ENCODE measurements at places on chromosomes 13 and 19. TPM values are rescaled to one million over a fixed set of nuclear protein-coding genes. Genes with fewer than 3 reads are reported as not detected.
A peak's percentile ranks its signal among the peaks of the same experiment; 100 is the strongest.

- DNase-seq = no peak
Measured at GRCh38 chr13:100855151-100855550, 180.6 kb upstream of the TMTC4 start.

GRCh38 chr19:54952591-54953344, 5.4 kb upstream of the NLRP7 start:
- DNase-seq = no peak

- DNase-seq = no peak
Measured at GRCh38 chr19:4704317-4704673, 19.3 kb downstream of the DPP9 start.

Gene RPL13A
- total RNA-seq = 2,538 TPM

Gene IL17D
- total RNA-seq = 3.8 TPM

GRCh38 chr13:91660076-91660415, 261.6 kb downstream of the GPC5 start:
- DNase-seq = no peak

Gene ZNF324B
- total RNA-seq = 8.7 TPM

DNA sequence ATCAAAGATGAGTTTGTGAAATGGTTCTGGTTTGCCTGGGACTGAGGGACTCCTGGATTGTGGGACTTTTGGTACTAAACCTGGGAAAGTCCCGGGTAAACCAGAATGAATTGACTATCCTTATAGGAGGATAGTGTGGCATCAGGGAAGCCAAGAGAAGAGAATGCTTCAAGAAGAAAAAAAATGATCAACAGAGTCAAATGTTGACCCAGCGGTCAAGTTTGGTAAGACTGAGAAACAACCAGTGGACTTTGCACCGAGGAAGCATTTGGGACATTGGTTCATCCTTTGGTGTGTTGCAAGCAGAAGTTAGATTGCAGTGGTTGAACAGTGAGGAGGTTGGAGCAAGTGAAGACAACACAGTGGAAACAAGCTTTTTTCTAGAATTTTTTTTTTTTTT, 33.5 kb downstream of the CLEC17A start:
- no peak for DNase-seq

- no peak for DNase-seq
Measured at GRCh38 chr19:27673986-27674385, 1539.0 kb downstream of the UQCRFS1 start.

DNA sequence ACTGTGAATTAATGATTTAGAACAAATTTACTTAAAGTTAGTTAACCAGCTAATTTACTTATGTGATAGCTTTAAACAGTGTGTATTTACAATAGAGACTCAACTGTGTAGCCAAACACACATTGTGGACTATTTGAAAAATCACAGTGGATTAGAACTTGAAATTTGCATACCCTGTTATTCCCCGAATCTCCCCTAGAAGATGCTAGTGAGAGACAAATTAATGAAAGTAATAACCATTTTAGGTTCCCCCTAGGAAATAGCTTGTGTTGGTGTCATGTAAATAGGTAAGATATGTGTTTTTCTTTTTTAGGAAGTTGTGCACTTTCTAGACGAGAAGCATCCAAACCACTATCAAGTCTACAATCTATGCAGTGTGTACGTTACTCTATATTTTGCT, 98.5 kb downstream of the C1QTNF9 start:
- no peak for DNase-seq

Gene PDE4C
- total RNA-seq = 1.6 TPM

DNA sequence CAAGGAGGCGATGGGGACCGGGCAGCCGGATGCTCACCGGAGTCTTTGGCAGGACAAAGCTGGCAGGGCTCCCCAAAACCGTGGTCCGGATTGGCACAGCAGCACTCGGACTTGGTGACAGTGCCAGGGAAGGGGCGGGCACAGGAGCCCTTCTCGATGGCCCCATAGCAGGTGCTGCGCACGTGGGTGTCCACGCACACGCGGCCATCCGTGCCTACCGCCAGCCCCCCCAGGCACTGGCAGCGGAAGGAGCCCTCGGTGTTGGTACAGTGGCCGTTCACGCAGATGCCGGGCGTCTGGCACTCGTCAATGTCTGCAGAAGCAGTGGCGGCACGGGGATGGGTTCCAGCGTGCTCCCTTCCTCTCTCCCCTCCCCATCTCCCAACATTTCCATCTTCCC, 17.9 kb downstream of the FBN3 start:
- DNase-seq = no peak

GRCh38 chr13:20901668-20902437, 693 bp downstream of the XPO4 start:
- DNase-seq = peak; percentile 65

Gene NKPD1
- total RNA-seq = 0.06 TPM

DNA sequence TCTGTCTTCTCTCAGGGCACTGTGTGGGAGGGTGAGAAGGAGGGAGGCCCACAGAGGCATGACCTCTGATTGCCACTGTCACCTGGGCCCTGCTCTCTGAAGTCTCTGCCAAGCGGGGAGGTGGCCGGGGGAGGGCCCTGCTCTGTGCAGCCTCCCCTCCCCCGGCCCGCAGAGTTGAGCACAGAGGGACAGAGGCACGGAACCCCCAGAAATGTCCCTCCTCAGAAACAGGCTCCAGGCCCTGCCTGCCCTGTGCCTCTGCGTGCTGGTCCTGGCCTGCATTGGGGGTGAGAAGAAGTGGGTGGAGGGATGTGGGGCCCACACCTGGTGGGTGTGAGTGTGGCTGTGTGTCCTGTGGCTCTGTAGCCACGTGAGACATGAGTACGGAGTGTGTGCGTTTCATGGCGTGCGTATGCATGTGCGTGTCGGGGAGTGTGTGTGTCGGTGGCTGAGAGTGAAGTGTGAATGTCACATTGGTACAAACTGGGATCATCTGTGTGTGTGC, at the start of gene APOC4:
Gene APOC4 (plus strand): TSS at position 171 of the 505 bp plus-strand sequence. CDS start 41 bp downstream, at position 212.
- DNase-seq = no peak

Gene KLF1
- total RNA-seq = not detected

GRCh38 chr13:102881819-102882686, 36.2 kb downstream of the ERCC5 start:
- no peak for DNase-seq

Gene STARD13
- total RNA-seq = 43.5 TPM

- no peak for DNase-seq
Measured at GRCh38 chr19:46066471-46066870, 25.7 kb upstream of the IGFL4 start.

DNA sequence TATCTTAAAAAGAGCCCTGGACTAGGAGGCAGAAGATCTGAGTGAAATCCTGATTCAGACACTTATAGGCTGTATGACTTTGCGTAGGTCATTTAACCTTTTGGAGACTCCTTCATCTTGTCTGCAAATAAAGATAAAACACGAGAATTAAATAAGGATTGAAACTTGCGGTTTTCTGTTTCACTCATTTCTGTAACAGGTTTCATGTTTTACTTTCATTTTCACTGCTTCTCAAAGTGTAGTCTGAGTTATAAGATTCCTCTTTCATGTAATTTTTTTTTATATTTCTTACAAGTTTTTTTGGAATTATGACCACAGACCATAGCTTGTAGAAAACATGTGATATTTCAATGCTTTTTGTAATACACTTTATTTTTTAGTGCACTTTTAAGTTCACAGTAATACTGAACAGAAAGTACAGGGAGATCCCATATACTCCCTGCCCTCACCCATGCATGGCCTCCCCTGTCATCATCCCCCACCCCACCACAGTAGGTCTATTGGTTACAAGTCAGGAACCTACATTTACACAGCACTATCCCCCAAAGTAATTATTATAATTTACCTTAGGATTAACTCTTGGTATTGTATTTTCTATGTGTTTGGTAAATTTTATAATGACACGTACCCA, 174.6 kb downstream of the ITGBL1 start:
- no peak for DNase-seq

DNA sequence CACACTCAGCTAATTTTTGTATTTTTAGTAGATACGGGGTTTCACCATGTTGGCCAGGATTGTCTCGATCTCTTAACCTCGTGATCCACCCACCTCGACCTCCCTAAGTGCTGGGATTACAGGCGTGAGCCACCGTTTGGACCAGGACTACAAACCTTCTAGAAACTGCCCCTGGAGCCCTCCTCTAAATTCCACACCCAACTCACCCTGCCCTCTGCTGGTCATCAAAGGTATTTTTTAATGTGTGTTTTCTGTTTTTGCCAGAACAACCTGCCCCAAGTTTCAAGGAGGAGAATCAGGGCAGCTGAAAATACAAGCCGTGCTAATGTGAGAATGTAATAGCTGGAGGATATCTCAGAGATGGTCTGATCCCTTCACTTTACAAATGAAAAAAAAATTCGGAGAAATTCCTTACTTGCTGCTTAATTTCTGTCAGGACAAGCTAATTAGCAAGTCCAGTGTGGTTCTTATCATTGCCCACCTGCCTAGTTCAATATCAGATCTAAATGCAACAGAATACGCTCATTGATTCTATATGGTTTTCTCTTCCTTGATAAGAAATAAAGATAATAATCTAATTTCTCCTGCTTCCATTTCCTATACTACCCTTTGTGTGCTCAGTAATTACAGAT, 4.1 kb downstream of the ATP8A2 start:
- DNase-seq = peak; percentile 32

- no peak for DNase-seq
Measured at GRCh38 chr19:15318241-15318691, 14.1 kb downstream of the BRD4 start.

- DNase-seq = no peak
Measured at GRCh38 chr13:51255556-51255955, 33.4 kb downstream of the FAM124A start.

Gene IGSF23
- not detected for total RNA-seq

DNA sequence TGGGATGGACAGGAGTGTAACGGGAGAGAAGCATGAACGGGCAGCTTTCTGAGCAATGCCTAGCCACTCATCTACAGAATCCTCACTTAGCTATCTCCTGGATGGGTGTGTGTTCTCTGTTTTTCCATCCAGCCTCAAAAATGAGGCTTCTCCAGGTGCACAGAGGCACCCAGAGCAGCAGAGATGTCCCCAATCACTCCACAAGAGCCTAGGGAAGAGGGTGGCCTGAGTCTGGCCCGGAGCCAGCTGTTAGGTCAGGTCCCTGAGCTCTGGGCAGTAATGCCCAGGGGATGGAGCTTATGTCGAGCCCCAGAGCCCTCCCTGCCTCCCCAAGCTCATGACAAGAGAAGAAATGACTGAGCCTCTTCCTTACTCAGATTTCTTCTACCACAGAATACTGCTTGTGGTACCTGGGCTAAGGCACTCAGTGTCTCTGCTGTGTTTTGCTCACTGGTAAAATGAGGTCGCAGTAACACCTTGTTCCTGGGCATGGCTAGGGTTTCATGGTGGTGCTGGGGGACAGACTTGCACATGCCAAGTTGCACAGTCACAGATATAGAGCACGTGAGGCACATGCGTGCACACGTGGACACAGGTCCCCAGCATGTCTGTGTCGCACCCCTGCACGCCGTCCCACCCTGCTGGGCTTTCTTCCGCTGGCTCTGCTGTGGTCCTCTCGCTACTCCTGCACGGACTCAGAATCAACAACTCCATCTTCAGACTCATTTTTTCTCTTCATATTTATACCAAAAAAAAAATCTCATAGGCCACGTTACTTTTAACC, 86.6 kb upstream of the SOX1 start:
- no peak for DNase-seq

DNA sequence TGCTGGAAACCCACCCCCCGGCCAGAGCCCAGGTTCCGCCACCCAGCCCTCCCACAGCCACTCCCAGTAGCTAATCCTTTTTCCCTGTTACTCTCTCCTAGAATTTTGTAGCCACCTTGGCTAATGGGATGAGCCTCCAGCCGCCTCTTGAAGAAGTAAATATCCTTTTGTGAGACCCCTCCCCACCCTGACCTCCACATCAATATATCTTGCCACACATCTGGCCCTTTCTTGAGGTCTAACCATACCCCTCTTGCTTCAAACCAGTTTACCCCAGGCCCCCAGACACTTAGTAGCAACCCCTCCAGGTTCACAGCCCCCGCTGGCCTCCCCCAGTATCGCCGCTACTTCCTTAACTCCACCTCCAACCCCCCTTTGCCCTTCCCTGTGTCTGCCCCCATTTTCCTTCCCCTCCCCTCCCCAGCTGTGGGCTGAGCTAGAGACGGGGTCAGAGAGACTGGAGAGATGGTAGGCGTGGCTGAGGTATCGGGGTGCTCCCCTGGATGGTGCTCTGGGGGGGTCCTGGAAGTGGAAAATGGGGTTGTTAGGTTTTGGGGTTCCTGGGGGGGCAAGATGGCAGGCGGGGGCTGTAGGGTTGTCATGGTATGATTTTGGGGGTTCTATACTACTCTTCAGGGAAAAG, 2.8 kb downstream of the PRMT1 start:
- DNase-seq = no peak

GRCh38 chr19:45972947-45973540, 621 bp downstream of the NOVA2 start:
- no peak for DNase-seq

Gene KIRREL2
- total RNA-seq = 0.14 TPM

DNA sequence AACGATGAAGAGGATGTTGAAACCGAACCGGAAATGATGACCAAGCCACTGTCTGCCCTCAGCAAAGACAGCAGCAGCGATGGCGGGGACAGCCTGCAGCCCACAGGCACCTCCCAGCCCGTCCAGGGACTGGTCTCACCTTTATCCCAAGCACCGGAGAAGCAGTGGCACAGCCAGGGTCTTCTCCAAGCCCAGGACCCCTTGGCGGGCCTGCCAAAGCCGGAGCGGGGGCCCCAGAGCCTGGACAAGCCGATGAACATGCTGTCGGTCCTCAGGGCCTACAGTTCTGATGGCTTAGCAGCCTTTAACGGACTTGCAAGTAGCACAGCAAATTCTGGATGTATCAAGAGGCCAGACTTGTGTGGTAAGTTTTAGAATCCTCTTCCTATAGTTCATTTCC, 177.0 kb downstream of the ZNF536 start:
- DNase-seq = no peak

DNA sequence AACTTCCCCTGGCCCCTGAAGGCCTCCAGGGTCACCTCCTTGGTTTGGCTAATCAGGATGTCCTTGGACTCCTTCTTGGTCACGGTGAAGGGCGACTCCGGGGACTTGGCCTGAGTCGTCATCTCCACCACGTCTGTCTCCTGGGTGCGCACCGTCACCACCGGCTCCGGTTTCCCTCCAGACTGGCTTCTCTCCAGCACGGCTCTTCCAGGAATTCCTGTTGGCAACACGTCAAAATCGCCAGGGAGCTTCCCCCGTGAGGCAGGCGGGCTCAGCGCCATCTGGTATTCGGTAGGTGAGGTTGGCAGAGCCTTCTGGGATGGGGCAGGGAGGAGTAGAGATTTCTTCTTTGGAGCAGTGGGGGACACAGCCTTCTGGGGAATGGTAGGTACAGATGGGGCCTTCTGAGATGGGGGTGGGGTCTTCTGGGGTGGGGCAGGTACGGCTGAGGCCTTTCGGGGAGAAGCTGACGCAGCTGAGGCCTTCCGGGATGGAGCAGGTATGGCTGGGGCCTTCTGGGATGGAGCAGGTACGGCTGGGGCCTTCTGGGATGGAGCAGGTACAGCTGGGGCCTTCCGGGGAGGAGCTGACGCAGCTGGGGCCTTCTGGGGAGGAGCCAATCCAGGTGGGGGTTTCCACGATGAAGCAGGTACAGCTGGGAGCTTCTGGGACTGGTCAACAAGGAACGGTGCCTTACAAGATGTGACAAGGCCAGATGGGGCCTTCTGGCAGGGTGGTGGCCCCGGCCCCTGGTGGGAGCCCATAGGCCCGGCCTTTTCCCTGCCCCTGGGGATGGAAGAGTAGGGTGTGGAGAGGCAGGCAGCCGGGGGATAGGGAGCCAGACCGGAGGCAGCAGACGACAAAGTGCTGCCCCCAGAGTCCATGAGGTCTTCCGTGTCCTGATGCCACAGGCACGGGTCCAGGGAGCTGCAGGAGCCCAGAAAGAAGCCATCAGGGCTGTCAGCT, 3.8 kb downstream of the GARIN5B start:
- no peak for DNase-seq

GRCh38 chr19:18966307-18966706, 25.3 kb upstream of the HOMER3 start:
- no peak for DNase-seq

GRCh38 chr19:43534816-43535761, 2.1 kb downstream of the ZNF575 start:
- peak; percentile 78 for DNase-seq

All from adrenal gland (tissue), 19 donors.